ENCODE measurements at places on chromosomes 11 and 22.

- DNase-seq, result no peak
Measured at GRCh38 chr11:44835296-44835695, 108.5 kb downstream of the TSPAN18 start.

- DNase-seq, result no peak
Measured at GRCh38 chr11:113681711-113682413, 24.2 kb downstream of the TMPRSS5 start.

- no peak for DNase-seq
Measured at GRCh38 chr11:94106716-94107115, 21.9 kb upstream of the PANX1 start.

GRCh38 chr22:32622004-32622743 lies 147.6 kb downstream of the FBXO7 start:
- no peak for DNase-seq

GRCh38 chr22:38834215-38834953 lies 9.4 kb downstream of the NPTXR start:
- DNase-seq, result no peak

DNA sequence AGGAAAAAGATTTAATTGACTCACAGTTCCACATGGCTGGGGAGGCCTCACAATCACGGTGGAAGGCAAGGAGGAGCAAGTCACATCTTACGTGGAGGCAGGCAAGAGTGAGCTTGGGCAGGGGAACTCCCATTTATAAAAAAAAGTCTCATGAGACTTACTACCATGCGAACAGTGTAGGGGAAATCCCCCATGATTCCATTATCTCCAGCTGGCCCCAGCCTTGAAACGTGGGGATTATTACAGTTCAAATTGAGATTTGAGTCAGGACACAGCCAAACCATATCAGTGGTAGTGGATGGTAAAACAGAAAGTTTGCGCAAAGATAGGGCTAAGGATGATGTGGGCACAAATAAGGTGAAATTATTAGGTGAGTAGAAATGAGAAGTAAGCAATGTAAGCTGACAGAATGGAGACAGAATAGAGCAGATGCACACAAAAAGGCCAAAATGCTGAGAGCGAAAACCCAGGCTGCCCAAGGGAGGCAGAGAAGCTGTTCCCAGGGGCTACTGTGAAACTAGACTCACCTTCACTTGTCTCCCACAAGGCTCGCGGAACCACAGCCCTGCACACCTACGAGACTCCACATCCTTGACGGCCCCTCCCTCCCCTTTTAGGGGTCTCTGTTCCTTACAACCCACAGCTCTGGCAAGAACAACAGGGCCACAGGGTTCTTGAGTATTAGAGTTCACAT lies 377.6 kb downstream of the CADM1 start:
- no peak for DNase-seq

DNA sequence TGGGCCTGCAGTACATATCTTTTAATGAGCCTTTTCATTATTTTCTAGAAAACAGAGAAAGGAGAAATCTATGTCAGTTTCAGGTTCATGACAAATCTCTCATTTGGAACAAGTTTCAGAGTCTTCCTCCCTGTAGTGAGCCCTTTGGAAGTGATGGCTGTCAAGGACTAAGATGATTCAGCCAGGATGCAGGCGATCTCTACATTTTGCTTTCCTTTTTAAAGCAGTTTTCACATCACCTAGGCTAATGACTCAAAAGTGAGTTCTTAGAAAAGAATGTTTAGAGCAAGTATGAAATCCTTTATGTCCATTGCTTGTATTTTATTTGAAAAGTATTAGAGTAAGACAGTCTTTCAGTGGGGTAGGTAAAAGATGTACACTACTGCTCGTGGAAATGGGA lies 130.1 kb downstream of the TRPC6 start:
- DNase-seq, result no peak

DNA sequence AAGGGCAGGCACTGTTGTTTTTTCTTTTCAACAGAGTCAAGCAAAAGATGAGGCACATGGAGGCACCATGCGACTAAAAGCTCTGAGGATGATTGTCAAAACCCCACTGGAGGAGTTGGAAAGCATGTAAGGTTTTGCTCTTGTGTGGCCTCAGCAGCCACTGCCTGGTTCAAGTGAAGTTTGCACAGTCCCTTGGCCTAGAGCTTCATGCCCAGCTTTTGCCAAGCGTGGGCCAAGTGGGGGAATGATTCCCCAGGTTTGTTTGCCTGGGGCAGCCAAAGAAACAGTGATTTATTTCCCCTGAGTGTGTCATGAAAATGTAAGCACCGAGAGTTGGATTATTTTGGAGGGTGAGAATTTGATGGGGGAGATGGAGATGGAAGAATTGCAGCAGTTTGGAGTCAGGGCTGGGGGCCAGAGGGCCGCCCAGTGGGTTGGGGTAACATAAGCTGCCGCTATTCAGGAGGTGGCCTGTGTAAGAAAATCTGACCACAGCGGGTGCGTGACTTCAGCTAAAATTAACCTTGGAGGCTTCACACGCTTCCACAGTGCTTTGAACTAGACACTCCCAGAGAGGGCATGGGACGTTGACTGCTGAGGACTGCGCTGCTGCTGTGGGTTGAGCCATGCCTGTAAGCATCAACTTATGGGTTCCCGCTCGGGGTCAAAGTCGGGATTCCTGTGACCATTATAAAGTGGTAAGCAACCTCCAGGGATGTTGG lies 100.7 kb downstream of the NAV2 start:
- DNase-seq, result no peak

- DNase-seq, result no peak
Measured at GRCh38 chr11:1701091-1701807, 4.3 kb downstream of the KRTAP5-6 start.

DNA sequence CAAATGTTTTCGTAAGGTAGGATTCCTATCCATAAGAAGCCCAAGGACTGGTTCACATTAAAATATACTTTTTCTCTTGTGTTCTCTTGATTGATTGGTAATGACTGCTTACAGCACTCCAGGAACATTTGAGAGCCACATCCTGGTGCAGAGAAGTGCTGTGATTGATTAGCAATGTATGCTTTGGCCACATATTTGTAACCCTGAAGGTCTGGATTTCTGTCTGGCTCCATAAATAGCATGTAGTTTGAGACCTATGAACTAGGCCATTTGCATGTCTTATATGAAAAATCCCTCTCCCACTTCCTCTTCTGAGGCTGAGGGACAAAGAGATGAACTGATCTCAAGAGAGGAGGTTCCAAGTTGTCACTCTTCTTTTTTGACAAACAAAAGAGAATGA lies 49.3 kb upstream of the CD44 start:
- DNase-seq, result no peak

DNA sequence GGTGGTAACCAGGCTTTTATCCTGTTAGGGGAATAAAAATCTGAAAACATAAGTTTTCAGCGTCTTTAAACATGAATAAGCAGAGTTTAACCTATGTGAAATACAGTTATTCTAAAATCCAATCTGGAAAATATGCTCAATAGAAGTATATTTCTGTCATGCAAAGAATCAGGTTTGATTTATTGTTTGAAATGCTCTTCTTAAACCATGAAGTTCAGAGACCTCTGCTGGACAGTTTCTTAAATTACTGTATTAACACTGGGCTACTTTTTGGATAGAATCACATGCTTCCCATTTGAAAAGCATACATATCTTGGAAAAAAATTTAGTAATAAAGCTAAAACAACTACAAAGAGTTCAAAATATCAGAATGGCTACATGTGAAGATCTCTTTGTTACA lies 25.4 kb downstream of the APIP start:
- DNase-seq, result no peak

DNA sequence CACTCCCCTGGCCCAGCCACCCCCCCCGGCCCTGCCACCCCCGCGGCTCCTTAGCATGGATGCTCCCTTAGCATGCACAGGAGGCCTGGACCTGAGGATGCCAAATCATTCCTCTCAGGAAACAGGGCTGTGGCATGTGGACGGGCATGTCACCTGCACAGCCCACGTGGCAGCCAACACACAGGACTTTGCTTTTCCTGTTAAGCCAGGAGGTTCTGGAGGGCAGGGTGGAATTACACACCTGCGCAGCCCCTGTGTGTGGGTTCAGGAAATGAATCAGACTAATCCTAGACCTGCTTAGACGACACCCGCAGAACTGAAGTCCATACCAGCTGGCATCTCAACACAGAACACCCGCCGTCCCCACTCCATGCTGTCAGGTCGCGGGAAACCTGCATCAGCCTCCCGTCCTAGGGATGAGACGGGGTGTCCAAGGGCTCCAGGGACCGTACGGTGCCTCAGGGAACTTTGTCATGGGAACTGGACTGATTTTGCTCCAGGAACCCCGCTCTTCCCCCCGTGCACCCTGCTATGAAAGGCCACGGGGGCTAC lies 10.2 kb downstream of the CERK start:
- no peak for DNase-seq

- DNase-seq, result no peak
Measured at GRCh38 chr22:38739300-38740055, 16.3 kb downstream of the SUN2 start.

GRCh38 chr22:27727673-27728451 lies 73.7 kb downstream of the MN1 start:
- DNase-seq, result no peak

DNA sequence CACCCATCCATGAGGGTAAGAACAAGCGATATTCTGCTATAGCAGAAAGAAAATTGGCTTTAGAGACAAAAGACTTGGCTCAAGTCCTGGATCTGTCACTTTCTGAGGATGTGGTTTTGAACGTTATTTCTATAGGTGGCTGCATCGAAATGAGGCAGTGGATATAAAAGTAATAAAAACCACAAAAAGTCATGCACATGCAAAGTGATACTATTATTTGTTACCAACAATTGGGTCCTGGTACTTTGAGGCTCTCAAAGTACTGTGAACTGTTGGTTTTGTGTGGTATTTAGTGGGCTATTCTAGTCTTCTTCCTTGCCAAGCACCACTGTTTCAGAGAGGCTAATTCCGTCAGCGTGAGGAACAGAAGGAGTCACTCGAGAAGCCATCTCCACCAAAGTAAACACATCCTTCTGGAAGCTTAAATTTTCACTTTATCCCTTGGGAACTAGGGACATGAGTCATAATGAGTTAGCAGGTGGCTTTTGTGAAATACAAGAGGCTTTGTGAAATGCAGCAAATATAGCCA lies 13.1 kb downstream of the UBASH3B start:
- no peak for DNase-seq

DNA sequence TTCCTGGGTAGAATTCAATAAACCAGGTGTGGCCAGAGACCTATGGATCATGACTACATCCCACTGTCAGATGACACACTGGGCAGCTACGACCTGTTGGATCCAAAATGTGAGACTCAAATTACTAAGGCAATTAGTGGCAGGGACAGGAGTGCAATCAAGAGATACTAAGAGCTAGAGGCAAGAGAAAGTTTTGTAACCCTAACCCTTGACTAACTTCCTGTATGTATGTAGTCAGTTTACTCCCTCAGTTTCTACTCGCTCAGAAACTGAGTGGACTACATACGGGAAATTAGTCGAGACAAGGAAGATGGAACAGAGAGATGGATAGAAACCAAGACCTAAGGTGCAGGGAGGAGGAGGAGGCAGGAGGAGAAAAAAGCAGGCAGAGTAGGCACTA lies 2.7 kb downstream of the CYB5R2 start:
- no peak for DNase-seq

GRCh38 chr11:12045914-12046635 lies 37.6 kb upstream of the DKK3 start:
- no peak for DNase-seq

DNA sequence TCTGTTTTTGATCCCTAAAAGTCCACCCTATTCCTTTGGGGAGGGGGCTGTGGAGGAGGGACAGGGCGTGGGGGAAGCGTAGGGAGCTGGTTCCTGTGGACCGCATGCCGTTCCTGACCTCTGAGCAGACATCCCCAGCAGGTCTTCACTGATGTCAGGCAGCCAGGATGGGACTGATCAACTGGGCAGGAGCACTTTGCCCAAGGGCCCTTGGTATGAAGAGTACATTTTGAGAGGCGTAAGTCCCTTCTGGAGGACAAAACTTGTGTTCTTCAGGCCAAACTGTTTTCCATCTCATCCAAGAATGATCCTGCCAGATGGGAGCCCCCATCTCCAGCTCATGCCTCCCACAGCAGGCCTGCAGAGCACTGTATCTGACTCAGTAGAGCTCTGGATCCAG lies 80.9 kb upstream of the NARS2 start:
- no peak for DNase-seq

DNA sequence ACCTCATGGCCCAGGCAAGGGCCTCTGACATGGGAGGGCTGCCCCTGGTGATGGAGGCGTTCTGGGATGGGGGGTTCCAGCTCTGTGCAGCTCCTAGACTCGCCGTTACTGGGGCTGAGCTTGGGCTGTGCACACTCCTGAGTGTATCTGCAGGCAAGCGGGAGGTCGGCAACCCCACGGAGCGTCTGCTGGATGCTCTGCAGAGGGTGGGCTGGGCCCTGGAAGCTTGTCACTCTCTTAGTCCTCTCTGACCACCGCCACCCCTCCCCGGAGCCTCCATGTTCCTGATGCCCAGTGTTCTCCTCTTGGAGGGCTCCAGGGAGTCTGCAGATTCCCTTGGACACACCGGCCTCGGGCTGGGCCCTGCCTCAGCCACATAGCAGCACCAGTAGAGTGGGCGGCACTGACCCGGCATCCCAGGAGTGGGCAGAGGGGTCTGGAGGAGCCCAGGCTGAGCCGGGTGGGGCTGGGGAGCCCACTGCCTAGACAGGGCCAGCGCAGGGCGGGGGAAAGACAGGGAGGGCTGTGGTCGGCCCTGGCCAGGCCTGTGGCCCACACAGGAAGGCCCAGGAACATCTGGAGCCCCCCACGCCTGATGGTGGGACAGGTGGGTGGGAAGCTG lies 20.6 kb upstream of the MUC5B start:
- DNase-seq, result no peak

GRCh38 chr11:36672815-36673450 lies 74.9 kb upstream of the RAG2 start:
- DNase-seq, result no peak

- DNase-seq, result no peak
Measured at GRCh38 chr22:24819911-24820461, 14.0 kb downstream of the SGSM1 start.

DNA sequence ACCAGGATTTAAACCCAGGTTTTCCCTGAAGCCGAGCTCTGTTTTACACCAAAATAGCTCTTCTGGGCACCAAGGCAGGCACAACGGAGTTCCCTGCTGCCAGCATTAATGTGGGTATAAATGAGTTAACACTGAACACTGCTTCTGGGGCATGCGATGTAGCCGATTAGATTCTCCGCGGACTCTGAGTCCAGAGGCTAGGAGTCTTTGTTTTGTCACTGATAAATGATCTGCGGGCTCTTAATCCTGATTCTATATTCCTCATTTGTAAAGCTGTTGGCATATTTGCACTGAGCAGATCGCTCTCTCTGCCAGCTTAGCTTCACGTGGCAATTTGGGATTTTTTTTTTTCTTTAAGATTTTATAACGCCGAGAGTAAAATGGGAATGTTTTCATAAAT lies 16.8 kb upstream of the LDLRAD3 start:
- DNase-seq, result no peak

DNA sequence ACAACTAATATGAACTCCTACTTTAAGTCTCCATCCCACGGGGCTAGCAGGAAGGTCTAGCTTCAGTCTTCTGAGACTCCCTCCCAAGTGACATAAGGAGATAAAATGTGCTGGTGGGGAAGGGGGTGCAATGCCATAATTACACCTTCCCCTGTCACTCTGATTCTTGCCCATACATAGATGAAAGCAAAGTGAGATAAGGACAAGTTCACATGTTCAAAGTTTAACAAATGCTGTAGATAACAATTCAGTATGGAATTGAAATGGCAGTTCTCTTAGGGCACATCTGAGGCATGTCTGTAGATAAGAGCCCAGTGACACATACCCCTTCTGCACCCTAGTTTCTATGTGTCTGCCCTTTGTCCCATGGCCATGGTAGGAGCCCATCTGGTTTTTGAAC lies 38.2 kb upstream of the PANX1 start:
- DNase-seq, result no peak

- DNase-seq, result no peak
Measured at GRCh38 chr22:24695561-24696511, 78.7 kb downstream of the PIWIL3 start.
